ENCODE measurements at places on chromosomes 7 and 10.

DNA sequence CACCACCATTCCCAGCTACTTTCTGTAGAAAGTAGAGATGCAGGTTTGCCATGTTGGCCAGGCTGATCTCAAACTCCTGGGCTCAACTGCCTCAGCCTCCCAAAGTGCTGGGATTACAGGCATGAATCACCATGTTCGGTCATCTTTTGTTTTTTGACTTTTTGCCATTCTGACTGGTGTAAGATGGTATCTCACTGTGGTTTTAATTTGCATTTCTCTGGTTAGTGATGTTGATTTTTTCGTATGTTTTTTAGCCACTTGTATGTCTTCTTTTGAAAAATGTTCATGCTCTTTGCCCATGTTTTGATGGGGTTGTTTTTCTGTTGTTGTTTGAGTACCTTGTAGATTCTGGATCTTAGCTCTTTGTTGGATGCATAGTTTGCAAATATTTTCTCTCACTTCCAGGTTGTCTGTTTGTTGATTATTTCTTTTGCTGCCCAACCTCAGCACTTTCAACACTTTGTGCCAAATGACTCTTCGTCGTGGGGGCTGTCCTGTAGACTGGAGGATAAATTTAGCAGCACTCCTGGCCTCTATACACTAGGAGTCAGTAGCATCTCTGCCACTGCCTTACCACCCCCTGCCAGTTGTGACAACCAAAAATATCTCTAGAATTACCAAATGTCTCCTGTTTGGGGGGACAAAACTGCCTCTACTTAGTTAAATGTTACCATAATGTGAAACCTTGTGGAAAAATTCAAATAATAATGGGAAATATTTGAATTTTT, 6.5 kb upstream of the CPED1 start:
- no peak for DNase-seq

- no peak for DNase-seq
These were observed 31.9 kb downstream of the NAPEPLD start for GRCh38 chr7:103116991-103117390.

GRCh38 chr10:78568620-78569019, 500.1 kb upstream of the ZMIZ1 start:
- DNase-seq = no peak

DNA sequence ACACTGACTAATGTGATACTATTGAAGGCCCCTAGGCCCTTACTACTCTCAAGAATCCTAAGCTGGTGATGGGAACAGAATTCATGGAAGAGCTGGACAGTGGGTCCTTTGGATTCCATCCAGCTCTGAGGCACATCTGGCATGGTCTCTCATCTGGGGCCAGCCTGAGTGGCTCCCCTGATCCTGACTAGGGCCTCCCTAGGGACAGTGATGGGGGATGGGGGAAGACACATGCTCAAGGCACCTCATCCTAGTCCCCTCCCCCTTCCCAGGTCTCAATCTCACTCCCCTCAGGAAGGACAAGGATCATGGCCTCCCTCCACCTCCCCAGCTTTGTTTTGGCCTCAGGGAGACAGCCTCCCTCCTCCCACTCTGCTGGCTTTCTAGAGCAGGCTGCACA, 1.8 kb downstream of the KCNIP2 start:
- DNase-seq = no peak

- DNase-seq = no peak
These were observed 55.8 kb downstream of the LOXL4 start for GRCh38 chr10:98212196-98212595.

DNA sequence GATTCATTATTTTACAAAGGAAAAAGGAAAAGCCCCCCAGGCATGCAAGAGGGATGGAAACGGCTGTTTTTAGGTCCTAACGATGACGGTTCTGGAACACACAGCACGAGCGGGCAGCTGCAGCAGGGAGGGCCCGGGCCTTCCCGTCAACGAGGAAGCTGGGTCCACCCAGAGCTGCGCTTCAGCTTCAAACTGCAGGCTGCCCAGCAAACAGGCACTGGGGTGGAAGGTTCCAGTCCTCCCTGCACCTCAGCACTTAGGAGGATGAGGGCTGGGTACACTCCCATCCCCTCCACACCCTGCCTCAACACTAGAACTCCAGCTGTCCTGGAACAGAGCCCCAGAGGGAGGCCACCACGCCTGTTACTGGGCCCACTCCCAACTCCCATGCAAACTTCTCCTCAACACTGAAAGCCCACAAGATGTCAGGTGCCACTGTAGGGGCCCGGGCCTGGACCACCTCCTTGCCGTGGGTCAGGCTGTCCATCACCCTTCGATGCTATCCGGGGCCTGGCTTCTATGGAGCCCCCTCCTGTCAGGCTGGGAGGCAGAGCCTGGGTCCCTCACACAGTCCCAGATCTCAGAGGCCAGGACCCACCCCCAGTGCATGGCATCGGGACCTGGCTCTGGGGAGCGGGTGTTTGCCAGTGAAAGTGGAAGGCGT, 33.0 kb downstream of the PAPOLB start:
- no peak for DNase-seq

- no peak for DNase-seq
These were observed 54.1 kb upstream of the NPTX2 start for GRCh38 chr7:98562871-98563495.

DNA sequence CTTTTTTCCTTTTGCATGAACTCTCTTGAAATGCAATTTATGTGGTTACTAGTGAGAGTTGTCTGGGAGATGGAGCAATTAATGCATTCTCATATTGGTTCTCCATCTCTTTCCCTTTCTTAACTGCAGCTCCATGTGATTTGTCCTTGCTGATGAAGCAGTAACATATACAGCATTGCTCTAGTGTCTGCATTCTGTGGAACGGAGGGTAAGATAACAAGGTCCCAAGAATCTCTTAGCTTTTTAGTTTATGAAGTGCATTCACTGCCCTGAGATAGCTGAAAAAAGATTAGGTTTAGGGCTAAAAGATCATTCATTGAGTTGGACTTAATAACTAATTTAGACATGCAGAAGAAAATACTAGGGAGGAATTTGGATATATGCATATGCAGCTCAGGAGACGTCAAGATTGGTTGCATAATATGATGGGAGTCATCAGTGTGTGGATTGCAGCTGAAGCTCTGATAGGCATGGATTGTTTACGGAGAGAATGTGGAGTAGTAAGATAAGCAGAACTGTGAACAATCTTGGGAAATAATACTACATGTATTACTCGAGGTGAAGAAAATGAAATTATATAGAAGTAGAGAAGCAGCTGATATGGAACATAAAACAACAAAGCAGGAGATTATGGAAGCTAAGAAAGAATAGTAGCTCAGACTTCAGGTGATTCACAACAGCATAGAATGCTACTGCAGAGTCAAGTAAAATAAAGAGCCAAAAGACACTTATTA, 404.7 kb downstream of the ARL4A start:
- no peak for DNase-seq

DNA sequence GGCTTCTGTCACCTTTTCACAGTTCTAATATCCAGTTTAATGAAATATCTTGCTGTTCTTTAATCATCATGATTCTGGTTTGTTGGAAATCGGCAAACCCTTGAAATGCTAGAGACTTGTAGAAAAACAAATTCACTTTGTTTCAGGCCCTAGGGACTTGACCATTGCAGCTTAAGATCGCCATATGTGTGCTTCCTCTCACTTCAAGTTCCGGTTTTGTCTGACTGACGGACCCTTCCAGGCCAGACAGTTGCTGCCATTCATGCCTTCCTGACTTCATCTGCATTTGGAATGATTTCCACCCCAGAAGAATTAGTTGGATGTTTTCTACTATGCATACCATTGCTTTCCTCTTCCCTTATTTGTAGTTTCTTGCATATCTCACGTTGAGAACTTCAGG, 125.6 kb downstream of the CELF2 start:
- no peak for DNase-seq

- DNase-seq = no peak
These were observed 5.2 kb upstream of the SAMD8 start for GRCh38 chr10:75106242-75106641.

DNA sequence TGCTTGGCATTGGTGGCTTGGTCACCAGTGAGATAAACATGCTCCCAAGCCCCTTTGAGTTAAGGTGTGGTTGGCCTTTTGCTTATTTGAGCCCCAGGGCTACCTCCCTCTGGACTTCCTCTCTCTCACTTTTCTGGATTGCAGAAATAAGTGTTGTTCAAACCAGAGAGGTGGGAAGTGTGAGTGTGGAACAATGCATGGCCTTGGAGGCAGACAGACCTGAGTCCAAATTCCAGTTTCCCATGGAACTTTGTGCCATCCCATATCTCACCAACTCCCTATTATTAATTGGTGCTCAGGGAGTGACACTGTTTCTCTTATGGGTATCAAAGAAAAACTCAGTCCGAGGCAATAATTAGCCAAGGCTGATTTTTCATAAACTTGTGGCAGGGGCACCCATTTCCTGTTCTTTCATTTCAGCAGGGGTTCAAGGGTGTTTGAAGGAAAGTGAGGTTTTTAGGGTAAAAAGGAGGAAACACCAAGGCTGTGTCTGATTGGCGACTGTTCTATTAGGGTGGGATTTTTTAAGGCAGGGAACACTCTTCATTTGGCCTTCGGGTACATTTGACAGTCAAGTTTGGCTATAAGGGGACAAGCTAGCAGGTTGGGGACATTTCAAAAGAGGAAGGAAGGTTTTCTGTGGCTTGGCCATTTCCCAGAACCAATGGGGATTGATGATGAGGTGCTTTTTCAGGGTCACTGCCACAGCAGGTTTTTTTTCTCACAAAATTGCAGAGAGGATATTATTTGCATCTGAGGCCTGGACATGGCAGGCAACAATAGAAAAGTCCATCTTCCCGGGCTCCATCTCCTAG, 148.8 kb upstream of the NPY start:
- DNase-seq = no peak

- no peak for DNase-seq
These were observed 26.7 kb upstream of the NDST2 start for GRCh38 chr10:73838008-73838567.

- no peak for DNase-seq
These were observed 187.5 kb upstream of the AOAH start for GRCh38 chr7:36911788-36912187.

DNA sequence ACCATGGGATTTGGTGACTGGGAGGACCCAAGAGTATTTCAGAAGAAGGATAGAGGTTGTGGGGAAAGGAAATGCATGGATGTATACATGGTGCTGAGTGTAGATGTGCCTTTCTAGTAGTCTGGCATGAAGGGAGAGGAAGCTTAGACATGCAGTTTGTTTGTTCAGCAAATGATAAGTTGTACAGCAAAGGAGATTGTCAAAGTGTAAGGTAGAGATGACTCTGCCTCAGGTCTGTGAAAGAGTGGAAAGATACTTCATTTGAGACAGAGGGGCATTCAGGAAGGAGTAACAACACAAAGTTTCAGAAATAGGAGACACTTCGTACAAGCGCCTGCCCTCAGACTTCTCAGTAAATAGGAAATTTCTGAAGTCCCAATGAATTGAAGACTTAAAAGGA, 152.3 kb downstream of the CELF2 start:
- no peak for DNase-seq

DNA sequence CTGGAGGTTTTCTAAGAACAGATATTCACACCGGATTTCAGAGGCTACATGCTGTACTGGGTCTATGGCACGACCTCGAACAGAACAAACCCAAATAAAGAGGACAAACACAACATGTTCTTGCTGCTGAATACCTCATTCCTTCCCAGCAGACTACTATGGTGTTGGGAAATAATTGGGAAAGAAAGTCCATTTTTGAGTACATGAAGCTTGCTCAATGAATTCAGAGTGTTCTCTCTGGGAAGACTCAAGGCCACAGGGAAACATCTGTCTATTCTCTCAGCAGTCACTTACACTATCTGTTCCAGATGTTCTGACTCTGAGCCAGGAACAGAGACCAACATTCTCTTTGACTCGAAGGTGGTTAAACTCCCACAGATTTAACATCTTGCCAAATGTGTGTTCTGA, 30.9 kb downstream of the LAMB1 start:
- DNase-seq = no peak

- no peak for DNase-seq
These were observed 18.0 kb downstream of the TMEM106B start for GRCh38 chr7:12229046-12229445.

- no peak for DNase-seq
These were observed 22.8 kb upstream of the MALSU1 start for GRCh38 chr7:23276376-23276775.

DNA sequence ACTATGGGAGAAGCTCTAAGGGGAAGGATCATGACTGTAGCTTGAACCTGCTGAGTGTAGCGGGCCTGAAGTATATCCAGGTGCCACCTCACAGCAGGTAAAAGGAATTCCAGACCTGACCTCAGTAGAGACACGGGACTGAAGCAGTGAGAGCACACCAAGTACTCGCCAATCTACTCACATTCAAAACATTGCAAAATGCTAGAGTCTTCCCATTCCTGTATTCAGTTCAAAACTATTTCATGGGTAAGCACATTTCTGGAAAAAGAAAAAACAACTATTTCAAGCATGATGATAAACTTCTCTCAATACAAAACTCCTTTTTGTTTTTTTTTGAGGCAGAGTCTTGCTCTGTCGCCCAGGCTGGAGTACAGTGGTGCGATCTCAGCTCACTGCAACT, 121.9 kb upstream of the AUTS2 start:
- no peak for DNase-seq

- no peak for DNase-seq
These were observed 12.1 kb downstream of the KCNH2 start for GRCh38 chr7:150966002-150966401.

GRCh38 chr7:30276203-30276900, 8.0 kb upstream of the ZNRF2 start:
- DNase-seq = peak; percentile 17

DNA sequence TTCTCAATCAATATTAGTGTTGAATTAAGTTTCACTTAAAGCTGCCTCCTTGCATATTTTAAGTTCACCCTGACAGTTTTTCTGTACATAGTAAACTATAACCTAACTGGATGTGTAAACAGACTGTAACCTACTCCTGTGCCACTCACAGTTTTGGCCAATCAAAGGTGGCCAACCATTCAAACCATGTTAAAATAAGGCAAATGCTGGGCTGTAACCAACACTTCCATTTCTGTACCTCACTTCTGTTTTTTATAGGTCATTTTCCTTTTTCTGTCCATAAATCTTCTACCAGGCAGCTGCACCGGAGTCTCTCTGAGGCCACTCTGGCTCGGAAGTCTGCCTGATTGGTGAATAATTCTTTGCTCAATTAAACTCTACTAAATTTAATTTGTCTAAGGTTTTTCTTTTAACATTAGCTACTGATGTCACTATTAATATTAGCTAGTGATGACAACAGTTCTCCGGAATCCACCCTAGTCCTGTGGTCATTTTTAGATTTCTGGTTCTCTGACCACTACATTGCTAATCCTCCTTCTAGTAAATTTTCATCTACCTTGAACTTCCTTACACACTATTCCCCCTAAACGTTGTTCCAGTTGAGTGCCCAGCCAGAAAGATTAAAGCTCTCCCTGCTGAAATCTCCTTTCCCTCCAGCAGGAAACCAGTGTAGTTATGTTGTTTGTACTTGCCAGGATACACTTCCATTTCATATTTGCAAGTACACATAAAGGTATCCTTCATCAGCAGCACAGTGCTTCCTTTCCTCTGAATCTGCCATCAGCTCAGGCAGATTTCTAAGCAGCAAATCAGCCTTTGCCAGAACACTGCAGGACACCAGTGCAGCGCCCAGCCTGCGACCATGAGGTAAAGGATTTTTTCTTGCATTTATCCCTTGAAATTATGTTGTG, 18.6 kb upstream of the IFIT2 start:
- no peak for DNase-seq

- DNase-seq = no peak
These were observed 82.8 kb downstream of the GATA3 start for GRCh38 chr10:8137272-8137681.
